Activated T-helper 1 cell treated with anti-CD3 and anti-CD28 coated beads, Interleukin-12 subunit alpha, Interleukin-12 subunit beta, Interleukin-2, Interleukin-4 antibody, amounts not matched to agents 30 ng/mL and 10 ng/mL and 1 ng/mL, durations not matched to agents 14 hours and 24 hours and 36 hours (primary cell): ENCODE measurements at places on chromosomes 12 and 14. TPM values are rescaled to one million over a fixed set of nuclear protein-coding genes. Genes with fewer than 3 reads are reported as not detected.

The KCNK13 gene
- 0.12 TPM in 1 of 2 replicates, not detected in the other for total RNA-seq

The TSPAN8 gene
- not detected in 2 replicates for total RNA-seq

The SELPLG gene
- 51.9 and 53.5 TPM in 2 replicates for total RNA-seq

The DCP1B gene
- total RNA-seq: 8.8 and 9.8 TPM in 2 replicates

The RTL1 gene
- total RNA-seq: not detected in 2 replicates

The RERGL gene
- not detected in 2 replicates for total RNA-seq

The INHBE gene
- total RNA-seq: 0.22 and 0.41 TPM in 2 replicates

The KCNA5 gene
- total RNA-seq: not detected in 2 replicates
